ENCODE measurements at places on chromosomes 6 and 20.

DNA sequence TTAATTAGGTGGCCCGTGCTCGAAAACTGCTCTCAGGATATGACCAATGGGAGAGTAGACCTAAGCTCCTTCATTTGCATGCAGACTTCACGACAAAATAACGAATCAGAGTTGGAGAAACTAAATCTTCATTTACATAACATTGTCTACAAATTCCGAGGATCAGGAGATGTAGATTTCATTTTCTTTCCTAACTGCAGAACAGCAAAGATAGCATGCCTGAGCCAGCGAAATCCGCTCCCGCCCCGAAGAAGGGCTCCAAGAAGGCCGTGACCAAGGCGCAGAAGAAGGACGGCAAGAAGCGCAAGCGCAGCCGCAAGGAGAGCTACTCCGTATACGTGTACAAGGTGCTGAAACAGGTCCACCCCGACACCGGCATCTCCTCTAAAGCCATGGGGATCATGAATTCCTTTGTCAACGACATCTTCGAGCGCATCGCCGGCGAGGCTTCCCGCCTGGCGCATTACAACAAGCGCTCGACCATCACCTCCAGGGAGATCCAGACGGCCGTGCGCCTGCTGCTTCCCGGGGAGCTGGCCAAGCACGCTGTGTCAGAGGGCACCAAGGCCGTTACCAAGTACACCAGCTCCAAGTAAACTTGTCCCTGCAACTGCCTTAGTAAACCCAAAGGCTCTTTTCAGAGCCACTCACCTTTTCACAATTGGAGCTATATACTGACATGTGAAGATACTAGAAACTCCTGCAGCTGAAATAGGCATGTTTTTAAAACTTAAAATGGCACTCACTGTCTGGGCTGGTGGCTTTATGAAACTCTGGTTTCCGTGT is 96.5 kb downstream of the HFE start:
- peak; percentile 97 for DNase-seq

DNA sequence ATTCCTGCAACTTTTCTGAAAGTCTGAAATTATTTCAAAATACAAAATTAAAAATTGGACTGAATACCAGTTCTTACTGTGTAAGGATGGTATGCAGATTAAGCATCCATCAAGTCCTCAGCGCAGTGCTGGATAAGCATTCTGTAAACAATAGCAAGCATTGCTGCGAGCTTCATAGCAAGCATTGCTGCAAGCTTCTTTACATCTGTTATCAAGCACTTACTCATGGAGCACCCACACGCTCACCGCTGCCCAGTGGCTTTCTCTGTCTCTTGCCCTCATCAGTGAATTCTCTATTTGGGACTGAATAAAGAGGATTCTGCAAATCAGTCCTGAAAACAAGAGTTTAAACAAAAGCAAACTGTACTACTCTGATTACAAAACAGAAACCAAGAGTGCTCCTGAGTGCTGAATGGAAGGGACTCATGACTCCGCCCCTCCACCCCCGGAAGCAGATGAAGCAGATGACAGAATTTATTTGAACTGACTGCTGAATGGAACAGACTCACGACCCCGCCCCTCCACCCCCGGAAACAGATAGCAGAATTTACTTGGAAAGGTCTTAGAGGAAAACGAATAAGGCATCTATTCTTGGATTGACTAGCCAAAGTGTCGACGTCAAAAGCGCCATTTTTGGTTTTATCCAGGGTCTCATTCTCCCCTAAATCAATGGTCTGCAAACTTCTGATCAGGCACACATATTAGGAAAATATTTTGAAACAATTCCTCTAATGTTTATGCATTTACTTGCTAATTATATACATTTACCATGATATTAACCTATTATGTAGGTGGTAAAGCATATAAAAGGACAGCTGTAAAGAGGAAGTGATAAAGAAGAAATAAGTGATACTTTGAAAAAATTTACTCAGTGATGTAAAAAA is 22.1 kb upstream of the EYA2 start:
- DNase-seq, result peak; percentile 5

- DNase-seq, result no peak
These were observed 36.5 kb downstream of the NOX3 start for GRCh38 chr6:155419161-155419560.

GRCh38 chr6:72861935-72862432 is 240.1 kb downstream of the KCNQ5 start:
- DNase-seq, result peak; percentile 49

- peak; percentile 8 for DNase-seq
These were observed 9.0 kb downstream of the COL21A1 start for GRCh38 chr6:56238352-56238751.

DNA sequence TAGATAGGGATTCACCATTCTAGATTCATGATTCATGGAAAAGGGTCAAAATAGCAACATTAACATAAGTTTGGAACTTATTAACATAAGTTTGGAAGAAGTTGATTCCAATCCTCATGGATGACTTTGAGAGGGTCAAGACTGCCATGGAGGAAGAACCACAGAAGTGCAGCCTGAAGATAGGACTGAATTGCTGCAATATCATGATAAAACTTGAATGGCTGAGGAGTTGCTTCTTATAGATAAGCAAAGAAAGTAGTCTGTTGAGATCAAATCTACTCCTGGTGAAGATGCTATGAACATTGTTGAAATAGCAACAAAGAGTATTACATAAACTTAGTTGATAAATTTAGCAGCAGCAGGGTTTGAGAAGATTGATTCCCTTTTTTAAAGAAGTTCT is 62.2 kb downstream of the GMDS start:
- peak; percentile 76 for DNase-seq

Measured in hematopoietic multipotent progenitor cell treated with erythropoietin and hydrocortisone succinate and interleukin-3 and kit ligand, for 4 days (in vitro differentiated cells).